ENCODE measurements at places on chromosomes 3 and 15.

DNA sequence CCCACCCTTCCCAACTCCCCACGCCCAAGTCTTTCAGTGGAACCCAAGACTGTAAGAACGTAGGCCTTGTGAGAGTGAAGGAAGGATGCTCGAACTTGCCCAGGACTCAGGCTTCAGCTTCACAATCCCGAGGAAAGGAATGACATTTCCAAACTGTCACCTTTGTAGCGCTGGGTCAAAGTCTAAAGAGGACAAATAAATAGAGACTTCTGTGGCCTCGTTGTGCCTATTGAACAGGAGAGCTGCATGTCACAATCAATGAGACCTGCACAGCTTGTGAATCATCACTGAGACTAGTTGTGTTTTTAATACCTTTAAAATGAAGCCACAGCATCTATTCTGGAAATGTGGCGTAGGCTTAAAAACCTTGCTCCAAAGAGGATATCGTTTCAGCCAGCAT, 222.8 kb upstream of the ST8SIA2 start:
- no peak for DNase-seq

- no peak for DNase-seq
These were observed 11.4 kb downstream of the RSRC1 start for GRCh38 chr3:158121295-158121694.

DNA sequence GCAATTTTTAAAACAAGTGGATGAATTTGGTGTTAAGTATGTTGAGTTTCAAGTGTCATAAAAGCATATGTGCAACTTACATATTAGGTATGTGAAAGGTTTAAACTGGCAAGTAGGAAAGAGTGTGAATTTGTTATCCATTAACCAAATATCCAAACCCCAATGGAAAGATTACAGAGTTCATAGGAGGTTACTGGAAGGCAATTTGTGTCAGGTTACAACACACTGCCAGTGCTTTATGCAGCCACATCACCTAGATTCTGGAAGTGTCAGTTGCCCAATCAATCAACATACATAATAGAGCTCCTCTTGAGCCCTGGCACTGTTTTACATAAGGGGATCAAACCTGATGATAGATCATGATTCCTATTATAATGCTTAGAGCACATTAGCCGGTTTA, 261.0 kb downstream of the ROBO1 start:
- no peak for DNase-seq

GRCh38 chr3:183046883-183047282, 52.4 kb downstream of the MCCC1 start:
- no peak for DNase-seq

Measured in LHCN-M2 (cell line).